ENCODE measurements at places on chromosomes 13 and 19.

- DNase-seq, result peak; percentile 48
Measured at GRCh38 chr19:49689133-49690078, at the start of gene ADM5. Gene ADM5, plus strand, starts transcription at chr19:49689594. Its CDS starts 244 bp downstream, at chr19:49689838.

DNA sequence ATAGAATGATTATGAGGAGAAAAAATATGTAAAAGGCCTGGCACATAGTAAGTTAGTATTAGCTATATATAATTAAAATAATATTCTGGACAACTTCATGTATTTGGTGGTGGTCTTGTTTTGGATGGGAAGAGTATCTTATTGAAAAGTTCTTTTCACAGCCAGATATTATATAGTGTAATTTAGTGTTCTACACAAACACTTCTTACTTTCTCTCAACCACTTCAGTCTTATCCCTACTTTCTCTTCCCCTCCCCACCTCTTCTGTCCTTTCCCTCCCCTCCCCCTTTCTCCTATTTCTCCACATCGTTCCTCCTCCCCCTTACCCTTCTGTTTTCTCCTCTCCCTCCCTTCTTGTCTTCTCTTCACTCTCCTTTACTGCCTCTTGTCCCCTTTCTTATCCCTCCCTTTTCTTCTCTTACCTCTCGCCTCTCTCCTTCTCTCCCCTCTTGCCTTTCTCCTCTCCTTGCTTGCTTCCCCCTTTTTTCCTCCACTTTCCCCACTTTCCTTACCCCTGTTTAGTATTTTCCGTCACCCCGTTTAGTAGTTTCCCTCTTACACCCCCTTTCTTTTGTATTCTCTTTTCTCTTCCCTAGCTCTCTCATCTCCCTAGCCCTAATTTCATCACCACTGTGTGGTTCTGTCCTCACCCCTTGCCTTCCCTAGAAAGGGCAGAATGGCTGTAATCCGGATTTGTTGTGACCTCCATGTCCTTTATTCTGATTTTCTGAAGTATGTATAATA lies 107.2 kb upstream of the MLNR start:
- DNase-seq, result no peak

- no peak for DNase-seq
Measured at GRCh38 chr19:31299665-31300064, 49.6 kb downstream of the TSHZ3 start.

GRCh38 chr13:26378116-26378515 lies 124.2 kb downstream of the CDK8 start:
- no peak for DNase-seq

GRCh38 chr13:44667943-44668342 lies 91.8 kb upstream of the TSC22D1 start:
- no peak for DNase-seq

- DNase-seq, result no peak
Measured at GRCh38 chr13:79281339-79281747, 124.7 kb downstream of the RBM26 start.

GRCh38 chr13:73096638-73097037 lies 37.8 kb downstream of the KLF5 start:
- DNase-seq, result no peak

DNA sequence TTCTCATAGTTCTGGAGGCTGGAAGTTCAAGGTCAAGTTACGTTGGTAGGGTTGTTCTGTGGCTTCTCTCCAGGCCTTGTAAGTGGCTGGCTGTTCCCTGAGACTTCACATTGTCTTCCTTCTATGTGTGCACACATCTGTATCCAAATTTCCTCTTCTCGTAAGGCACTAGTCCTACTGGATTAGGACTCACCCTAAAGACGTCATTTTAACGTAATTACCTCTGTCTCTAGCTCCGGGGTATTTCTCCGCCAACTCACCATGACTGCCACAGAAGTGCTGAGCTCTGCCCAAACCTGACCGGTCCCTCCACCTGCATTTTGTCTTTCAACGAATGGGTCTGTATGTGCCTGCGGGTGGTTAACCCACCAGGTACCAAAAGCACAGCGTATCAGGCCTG lies 8.7 kb upstream of the SYDE1 start:
- DNase-seq, result no peak

- no peak for DNase-seq
Measured at GRCh38 chr13:60047918-60048317, 115.8 kb downstream of the DIAPH3 start.

DNA sequence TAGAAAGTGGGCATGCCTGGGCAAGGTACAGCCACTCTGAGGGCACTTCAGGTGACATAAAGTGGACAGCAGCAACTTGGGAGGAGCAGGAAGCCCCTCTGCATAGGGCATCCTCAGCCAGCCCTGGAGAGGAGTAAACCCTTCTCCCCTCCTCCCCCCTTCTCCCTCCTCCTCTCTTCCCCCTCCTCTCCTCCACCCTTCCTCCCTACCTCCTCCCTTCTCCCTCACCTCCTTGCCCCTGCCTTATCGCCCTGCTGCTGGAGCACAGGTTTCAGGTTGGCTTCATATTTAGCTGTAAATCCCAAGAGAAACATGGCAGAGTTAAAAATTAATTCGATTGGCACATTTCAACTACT lies 30.5 kb upstream of the ATP12A start:
- no peak for DNase-seq

- DNase-seq, result no peak
Measured at GRCh38 chr13:25923217-25924085, 128.4 kb downstream of the SHISA2 start.

GRCh38 chr19:29389495-29389894 lies 136.3 kb upstream of the VSTM2B start:
- DNase-seq, result no peak

DNA sequence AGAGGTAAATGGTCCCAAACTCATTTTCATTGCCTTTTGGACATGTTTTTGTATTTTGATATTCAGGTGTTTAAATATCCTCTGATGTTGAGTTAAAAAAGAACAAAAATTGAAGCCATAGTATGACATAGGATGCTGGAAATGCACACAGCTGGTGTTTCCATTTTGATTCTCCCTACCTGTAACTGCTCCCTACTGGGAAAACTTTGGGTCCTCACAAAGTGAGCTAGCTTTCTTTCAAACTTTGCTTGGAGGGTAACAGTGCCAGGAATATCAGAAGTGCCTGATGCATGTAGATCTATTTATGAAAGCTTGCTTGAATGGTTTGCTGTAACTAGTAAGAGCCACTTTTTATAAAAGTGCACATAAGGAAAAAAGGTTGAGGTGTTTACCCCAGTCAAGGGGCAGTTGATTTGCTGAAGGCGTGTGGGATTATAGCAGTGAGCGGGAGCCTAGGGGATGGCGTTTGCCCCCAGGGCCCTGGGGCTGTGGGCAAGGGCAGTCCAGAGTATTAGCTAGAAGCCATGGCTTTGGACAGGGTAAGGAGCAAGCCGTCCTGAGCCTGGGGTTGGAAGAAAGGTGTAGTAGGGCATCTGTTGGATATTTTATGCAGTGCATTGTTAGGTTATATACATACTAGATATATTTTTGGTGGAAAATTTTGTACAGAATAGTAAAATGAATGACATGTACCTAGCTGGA lies 4.3 kb downstream of the RPS9 start:
- DNase-seq, result no peak

- DNase-seq, result no peak
Measured at GRCh38 chr19:38036707-38037611, 130.0 kb downstream of the SIPA1L3 start.

- no peak for DNase-seq
Measured at GRCh38 chr13:90769387-90769786, 578.1 kb upstream of the MIR17HG start.

DNA sequence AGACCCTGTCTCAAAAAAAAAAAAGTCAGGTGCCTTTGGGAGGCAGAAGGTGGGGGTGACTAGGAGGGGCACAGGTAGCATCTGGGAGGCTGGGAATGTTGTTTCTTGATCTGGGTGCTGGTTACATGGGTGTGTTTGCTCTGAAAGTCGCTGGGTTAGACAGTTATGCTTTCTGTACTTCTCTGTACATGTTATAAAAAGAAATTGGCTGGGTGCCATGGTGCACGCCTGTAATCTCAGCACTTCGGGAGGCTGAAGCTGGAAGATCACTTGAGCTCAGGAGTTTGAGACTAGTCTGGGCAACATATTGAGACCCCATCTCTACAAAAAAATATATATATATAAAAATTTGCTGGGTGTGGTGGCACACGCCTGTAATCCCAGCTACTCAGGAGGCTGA lies 15.1 kb downstream of the NOSIP start:
- no peak for DNase-seq
